AML-193 (cell line): ENCODE measurements at places on chromosomes 16 and 17.
A peak's percentile ranks its signal among the peaks of the same experiment; 100 is the strongest.

DNA sequence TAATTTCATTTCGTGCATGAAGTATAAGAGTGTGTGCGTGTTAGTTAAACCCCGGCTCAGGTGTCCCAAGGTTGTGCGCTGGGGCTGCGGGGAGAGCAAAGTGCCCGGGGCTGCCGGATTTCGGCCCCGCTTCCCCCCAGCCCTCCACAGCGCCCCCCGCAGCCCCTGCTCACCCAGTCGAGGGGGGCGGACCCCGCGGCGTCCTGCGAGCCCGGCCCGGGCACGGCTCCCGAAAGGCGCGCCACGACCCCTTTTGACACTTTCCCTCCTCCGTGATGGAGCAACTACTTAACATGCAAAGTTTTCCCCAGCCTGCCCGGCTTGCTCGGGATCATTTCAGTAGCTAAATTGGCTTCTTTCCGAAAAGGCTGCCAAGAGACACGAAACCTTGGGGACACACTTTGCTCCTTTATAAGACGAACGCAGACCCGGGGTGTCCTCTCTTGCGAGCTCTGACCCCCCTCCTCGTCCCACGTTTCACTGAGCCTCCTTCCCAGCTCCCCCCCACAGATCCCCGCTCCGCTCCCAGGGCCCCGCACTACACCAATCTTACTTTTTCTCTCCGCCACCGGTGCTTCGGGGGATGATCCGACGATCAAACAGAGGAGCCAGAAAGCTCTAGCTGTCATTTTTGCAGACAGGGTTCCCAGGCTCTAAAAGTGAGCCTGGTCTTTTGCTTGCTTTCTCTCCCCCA is 552 bp downstream of the C17orf58 start:
- no peak for DNase-seq

DNA sequence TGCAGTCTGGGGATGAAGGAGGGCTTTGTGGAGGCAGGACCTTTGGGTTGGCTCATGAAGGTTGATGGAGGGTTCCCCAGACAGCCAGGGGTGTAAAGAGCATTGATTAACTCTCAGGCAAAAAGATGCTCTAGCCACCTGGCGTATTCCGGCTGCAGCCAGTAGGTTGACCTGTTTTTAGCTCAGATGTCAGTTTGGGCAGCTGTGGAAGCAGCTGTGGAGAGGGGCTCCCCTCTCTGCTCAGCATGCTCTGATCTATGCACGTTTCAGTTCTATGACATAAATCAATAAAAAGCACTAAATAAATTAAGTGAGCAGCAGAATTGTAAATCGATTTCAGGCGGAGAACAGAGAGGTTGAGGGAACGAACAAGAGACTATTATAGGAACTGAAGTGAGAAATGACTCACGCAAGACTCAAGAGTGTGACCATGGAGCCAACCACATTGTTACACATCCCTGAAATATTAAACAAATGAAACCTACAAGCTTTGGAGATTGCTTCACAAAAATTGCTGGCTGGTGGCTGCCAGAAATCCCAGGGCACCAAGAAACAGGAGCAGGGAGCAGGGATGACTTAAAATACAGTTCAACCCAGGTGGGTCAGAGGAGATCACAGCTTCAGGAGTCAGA is 111.9 kb downstream of the GSG1L start:
- DNase-seq: no peak

DNA sequence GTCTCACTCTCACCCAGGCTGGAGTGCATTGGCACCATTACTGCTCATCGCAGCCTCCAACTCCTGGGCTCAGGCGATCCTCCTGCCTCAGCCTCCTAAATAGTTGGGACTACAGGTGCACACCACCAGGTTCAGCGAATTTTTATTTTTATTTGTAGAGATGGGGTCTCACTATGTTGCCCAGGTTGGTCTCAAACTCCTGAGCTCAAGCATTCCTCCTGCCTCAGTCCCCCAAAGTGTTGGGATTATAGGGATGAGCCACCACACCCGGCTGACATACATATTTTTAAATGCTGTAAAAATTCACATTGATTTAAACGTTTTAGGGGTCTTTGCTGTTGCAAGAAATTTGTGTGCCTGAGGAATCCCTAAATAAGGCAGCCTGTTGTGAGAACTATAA is 24.8 kb upstream of the SEC14L1 start:
- DNase-seq: no peak

DNA sequence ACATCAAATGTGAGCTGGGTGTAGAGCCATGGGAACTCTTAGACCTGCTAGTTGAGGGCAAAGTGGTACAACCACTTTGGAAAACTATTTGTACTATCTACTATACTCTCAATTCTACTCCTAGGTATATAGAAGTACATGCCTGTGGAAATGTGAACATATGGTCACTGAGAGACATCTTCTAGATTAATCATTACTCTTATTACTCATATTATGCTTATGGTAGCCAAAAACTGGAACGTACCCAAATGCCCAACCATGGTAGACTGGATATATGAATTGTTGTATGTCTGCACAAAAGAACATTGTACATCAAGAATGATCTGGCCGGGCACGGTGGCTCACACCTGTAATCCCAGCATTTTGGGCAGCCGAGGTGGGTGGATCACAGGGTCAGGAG is 2.7 kb downstream of the WDR45B start:
- DNase-seq: no peak

GRCh38 chr16:12541672-12542071 is 262.0 kb downstream of the CPPED1 start:
- DNase-seq: no peak

DNA sequence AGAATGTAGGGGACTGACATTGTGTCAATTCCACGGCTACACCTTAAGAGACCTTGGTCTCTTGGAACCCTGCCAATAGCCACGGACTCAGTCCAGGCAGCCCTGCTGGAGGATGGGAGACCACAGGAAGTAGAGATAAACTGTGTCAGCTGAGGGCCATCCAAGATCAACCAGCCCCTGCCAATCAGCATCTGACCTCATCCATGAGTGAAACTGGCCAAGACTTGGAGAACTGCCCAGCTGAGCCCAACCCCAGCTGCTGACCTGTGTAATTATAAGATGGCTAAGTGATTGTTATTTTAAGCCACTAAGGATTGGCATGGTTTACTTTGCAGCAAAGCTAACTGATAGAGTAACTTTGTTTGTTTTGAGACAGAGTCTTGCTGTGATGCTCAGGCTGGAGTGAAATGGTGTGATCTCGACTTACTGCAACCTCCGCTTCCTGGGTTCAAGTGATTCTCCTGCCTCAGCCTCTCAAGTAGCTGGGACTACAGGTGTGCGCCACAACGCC is 13.3 kb upstream of the YWHAE start:
- no peak for DNase-seq

DNA sequence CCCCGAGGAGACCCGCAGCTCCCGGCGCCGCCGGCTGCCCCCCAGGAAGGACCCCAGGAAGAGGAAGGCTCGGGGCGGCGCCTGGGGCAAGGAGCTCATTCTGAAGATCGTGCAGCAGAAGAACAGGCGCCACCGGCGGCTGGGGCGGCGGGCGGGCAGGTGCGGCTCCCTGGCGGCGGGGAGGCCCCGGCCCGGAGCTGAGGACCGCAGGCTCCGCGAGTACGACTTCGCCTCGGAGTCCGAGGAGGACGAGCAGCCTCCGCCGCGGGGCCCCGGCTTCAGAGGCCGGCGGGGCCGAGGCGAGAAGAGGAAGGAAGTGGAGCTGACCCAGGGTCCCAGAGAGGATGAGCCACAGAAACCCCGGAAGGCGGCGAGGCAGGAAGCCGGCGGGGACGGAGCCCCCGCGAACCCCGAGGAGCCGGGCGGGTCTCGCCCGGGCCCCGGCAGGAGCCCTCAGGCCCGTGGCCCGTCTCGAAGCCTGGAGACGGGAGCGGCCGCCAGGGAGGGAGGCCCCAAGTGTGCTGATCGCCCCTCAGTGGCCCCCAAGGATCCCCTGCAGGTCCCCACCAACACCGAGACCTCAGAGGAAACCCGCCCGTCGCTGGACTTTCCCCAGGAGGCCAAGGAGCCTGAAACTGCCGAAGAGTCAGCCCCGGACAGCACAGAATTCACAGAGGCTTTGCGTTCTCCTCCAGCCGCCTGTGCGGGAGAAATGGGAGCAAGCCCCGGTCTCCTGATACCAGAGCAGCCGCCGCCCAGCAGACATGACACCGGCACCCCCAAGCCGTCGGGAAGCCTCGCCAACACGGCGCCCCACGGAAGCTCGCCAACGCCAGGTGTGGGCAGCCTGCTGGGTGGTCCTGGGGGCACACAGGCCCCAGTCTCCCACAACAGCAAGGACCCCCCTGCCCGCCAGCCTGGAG is 22.3 kb upstream of the ZFPM1 start:
- peak; percentile 19 for DNase-seq

DNA sequence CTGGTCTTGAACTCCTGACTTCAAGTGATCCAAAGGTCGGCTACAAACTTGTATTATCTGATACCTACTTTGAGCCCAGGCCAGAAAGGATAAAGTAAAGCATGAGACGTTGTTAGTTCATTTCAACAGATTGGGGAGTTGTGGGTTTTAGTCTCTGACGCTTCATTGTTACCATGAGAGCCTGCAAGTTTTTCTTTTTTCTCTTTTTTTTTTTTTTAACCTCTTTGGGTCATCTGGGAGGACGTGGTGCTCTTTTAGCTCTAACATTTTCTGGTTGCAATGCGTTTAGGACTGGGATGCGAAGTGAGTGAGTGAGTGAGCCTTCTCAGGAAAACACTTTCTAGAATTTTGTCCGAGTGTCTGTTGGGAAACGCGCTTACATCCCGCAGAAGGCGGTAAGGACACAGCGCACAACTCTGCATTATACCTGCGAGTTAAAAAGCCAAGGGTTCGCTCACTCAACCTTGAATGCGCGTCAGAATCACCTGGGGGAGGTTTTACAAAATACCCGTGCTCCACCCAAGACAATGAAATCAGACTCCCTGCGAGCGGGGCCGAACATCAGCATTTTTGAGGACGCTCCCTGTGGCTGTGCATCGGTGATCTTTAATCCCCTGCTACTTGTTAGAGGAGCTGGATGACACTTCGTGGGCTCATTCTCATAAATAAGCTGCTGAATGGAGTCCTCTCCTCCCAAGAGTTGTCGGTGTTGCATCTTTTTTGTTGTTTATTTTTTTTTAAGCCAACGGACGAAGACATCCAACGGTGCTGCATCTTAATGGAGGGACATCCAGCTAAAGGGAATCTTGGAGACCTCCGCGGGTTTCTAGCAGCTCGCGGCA is 629 bp upstream of the RNF135 start:
- no peak for DNase-seq

- DNase-seq: peak; percentile 38
These were observed 11.9 kb upstream of the AURKB start for GRCh38 chr17:8222380-8222629.

DNA sequence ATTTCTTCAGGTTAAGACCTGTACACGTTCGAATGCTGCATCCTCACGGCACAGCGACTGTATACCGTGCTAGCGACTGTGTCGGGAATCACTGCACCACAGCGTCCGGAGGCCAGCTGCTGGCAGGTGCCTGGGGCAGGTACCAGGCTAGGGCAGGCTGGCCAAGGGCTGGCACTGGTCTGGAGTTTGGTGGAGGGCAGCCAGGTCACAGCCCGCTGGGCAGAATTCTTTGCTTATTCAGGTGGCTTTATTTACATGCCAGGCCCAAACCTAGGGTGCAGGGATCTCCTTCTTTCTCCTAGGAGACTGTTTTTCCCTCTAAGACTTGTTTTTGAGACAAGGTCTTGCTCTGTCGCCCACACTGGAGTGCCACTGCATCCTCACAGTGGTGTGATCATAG is 37.9 kb downstream of the COTL1 start:
- no peak for DNase-seq

GRCh38 chr16:30095166-30096078 is 591 bp downstream of the YPEL3 start:
- DNase-seq: no peak

GRCh38 chr17:48259694-48260291 is 152.2 kb downstream of the SNX11 start:
- peak; percentile 44 for DNase-seq

DNA sequence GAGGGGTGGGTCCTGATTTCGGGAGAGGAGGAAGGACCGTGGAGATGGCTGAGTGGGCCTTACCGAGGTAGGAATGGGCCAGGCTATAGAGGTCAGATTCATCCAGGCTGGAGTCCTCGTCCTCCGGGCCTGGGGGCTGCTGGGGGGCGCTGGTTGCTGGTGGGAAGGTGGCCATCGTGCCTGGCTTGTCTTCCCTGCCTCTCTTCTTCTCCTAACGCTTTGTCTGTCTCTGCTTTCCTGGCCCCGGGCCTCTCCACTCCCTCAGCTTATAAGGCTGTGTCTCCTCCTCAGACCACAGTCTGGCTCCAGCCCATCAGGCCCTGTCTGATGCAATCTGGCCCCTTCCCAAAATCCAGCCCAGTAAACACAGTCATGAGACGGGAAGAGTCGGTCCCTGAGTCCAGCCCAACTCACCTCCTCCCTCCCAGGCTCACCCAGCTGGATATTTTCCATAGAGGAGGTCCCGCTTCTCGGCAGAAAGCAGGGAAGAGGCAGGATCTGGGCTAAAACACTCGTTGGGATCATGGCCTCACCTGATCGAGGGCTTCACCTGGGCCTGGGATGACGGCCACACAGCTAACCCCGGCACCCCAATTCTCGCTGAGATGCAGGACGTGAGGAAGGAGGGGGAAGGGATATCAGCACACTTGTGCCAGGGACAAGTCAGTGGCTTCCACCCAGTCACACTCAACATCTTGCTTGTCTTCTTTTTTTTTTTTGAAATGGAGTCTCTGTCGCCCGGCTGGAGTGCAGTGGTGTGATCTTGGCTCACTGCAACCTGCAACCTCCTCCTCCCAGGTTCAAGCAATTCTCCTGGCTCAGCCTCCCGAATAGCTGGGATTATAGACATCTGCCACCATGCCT is at the start of gene NUPR1:
TSS of gene NUPR1 (minus strand) at position 242 of the 864 bp plus-strand sequence. CDS start at position 175, 67 bp downstream.
- DNase-seq: no peak

DNA sequence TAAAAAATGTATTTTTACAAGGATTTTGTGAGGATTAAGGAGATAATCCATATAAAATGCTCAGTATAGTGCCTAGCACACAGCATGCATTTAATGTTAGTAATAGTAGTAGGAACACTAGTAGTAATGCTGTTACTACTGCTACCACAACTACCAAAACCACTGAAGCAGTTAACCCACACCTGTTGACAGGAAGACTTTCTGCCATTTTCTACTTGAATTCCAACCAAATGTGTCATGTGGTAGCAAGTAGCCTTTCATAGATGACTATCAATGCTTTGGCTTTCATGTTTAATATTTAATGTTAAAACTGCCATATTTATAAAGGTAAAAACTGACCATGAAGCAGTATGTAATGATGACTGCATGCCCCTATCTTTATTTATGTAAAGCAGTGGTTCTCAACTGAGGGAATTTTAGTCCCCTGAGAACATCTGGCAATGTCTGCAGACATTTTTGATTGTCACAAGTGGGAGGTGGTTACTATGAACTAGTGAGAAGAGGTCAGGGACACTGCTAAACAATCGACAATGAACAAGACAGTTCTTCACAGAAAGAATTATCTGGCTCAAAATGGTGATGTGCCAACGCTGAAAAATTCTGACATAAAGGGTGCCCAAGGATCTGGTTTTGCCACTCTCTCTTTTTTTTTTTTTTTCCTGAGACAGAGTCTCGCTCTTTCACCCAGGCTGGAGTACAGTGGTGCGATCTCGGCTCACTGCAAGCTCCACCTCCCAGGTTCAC is 89.4 kb downstream of the ITFG1 start:
- DNase-seq: no peak

GRCh38 chr17:63381101-63381729 is 64.9 kb downstream of the CYB561 start:
- no peak for DNase-seq

- DNase-seq: no peak
These were observed 521.7 kb upstream of the EEF2KMT start for GRCh38 chr16:5619304-5619703.
